NCI-H1436 treated with DMSO at 0.1 percent for 48 hours (cell line): ENCODE measurements at places on chromosomes 2 and 18.
A peak's percentile ranks its signal among the peaks of the same experiment; 100 is the strongest.

DNA sequence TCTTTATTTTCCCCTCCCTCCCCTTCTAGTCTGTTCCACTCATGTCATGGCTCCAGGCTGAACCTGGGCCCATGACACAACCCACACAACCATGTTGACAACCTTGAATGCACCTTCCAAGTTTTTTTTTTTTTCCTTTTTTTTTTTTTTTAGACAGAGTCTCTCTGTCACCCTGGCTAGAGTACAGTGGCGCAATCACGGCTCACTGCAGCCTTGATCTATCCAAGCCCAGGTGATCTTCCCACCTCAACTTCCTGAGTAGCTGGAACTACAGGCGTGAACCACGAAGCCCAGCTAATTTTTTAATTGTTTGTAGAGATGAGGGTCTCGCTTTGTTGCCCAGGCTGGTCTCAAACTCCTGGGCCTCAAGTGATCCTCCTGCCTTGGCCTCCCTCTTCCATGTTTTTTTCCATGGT, 21.9 kb upstream of the ROCK2 start:
- no peak for DNase-seq

- DNase-seq: no peak
These were observed 22.2 kb downstream of the SNORC start for GRCh38 chr2:232892221-232892620.

GRCh38 chr2:10646153-10646552, 43.6 kb downstream of the NOL10 start:
- no peak for DNase-seq

DNA sequence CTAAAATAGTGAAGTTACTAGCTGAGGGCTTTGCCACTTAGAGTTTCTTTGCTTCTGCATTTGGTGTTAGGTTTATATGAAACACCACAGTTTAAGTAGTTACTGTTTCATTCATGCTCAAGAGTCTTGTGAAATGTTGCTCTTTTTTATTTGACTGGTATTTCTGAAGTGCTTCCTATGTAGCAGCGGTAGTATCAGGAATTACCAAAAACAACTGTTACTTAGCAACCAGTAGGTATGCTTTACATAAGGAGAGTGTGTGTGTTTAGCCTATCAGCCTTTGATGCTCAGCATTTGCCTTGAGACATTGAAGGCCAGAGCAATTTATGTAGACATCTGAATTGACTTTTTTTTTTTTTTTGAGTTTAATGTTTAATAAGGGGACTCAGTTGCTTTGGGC, 3.6 kb downstream of the DIS3L2 start:
- no peak for DNase-seq

DNA sequence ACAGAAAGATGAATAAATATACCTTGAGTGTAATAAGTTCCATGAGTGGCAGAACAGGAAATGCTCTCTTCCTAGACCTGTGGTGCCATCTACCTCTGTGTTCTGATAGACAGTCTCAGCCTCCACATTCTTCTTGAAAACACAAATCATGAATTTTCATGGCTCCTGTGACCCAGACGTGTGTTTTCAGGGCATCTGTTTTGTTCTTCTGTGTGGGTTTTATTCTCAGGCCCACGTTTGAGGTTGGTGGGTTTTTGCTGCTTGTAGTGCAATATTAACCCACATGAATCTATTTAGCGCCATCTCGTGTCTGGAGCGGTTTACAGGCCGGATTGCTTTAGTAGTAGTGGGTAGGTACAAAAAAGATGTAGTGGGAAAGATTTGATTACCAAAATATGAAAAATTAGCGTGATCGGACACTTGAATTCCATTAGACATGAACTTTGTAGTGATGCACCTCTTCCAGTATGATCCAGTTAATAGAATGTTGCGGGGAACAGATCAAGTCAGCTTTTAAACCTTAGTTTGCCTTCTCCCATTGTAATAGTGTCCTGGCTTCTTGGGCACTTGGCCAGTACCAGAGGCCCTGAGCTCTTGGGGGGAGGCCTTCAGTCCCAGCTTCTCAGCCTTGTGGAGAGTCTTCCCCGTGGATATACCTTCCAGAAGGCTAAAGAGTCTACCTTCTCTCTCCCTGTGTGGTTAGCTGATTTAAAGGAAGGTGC, 256.5 kb downstream of the TPGS2 start:
- no peak for DNase-seq

DNA sequence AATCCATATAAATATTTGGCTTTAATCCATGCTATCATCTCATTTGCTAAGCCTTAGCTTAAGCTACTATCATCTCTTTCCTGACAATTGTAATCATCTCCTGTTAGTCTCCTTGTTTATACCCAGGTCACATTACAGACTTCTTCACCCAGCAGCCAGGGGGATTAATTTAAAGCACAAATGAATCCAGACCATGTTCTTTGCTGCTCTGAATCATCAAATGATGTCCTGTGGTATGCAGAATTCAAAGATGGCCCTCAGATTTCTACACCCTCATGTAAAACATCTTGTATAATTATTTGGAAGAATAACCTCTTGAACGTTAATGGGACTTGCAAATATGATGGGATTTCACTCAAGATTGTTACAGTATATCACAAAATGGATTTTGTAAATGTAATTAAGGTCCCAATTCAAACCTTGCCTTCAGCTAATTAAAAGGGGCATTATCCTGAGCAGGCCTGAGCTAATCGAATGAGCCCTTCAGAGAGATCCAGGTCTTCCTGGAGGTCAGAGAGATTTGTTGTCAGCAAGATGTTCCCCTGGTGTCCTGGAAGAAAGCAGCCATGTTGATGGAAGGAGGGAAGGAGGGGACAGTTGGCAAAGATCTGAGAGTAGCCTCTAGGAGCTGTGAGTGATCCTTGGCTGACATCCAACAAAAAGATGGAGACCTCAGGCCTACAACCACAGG, 241.1 kb upstream of the MMADHC start:
- no peak for DNase-seq

DNA sequence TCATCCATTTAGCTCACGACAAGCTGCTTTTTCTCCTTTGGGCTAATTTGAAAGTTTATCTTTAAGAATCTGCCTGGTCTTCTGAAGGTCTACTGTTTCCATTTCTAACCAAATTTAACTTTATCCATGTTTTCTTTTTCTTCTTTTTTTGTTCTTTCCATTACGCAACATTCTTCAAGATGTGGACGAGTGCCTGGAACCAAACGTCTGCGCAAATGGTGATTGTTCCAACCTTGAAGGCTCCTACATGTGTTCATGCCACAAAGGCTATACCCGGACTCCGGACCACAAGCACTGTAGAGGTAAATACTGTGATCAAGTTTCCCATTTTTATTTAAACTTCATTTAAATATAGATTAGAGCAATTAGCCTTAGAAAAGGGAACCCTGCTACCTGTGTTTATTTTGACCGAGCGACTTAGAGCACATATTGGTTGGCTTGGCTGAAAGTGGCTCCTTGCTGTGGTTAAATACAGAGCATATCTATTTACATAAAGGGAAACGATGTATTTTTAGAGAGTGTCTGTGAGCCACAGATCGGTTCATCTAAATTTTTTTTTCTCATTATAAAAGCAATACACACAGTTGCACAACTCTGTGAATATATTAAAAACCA, 183.4 kb upstream of the RASGRP3 start:
- no peak for DNase-seq

- DNase-seq: no peak
These were observed 67.3 kb downstream of the ACKR3 start for GRCh38 chr2:236636714-236637470.

GRCh38 chr2:178025551-178026185, 46.9 kb downstream of the PDE11A start:
- DNase-seq: no peak

GRCh38 chr2:212843409-212844199, 305.0 kb upstream of the ERBB4 start:
- no peak for DNase-seq

DNA sequence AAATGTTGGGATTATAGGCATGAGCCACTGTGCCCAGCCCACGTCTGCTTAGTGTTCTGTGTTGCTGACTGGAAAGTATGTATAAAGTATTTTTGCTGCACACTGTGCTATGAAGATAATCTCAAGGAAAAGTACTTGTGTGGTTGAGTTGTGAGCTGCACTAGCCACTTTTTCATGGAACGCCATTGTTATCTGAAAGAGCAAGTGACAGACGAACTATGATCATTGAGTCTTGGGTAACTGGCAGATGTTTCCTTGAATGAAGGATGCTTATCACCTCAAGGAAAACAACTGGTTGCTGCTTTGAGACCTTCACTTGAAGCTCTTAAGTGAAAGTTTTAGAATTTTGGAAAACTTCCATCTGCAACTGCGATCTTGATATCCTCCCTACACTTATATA, 82.2 kb upstream of the KCTD1 start:
- no peak for DNase-seq

- no peak for DNase-seq
These were observed 227.9 kb upstream of the SPRED2 start for GRCh38 chr2:65660340-65660739.

DNA sequence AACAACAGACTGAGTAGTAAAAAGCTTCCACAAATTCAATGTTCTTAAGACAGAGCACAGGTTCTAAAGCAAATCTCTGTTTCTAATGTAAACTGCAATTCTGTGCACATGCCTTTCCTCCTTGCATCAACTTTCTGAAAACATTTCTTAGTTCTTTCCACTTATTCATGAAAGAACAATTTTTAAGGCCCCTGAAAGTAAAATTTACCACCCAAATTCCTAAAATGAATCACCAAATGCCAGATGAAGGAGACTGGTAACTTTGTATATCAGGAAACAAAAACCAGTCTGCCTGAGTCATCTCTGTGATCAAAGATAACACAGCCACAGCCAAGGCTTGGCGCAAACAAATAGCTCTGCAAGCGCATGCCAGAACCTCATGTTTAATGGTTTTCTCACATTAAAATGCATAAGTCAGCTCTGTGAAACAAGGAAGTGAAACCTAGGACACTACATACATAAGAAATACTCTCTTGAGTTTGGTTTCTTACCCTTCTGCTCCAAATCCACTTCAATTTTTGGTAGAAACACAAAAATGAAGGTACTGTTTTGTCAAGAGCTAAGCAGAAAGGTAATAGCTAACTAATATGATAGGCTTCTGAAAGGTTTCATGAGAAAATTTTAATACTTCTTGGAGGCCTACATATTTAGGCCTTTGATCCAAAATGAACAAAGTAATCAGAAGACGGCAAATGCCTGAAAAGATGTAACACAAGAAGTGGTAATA, 169.4 kb downstream of the THADA start:
- no peak for DNase-seq

DNA sequence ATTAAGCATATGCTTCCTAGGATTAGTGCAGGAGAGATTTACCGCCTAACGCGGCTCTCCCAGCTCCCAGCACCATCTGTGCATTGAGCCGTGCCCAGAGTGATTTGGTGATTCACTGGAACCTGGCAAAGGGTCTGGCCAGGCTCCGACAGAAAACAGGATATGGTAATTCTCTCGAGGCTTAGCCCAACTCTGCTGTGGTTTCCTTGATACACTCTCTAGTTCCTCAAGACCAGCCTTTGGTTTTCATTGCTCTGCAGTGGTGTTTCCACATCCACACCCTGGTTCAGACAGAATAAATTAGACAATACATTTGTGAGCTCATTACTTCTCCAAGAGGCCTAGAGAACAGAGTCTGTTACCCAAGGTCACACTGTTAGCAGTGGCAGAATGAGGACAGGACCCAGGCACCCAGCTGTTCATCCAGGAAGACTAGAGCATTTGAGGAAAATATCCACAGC, 23.0 kb upstream of the SMAD2 start:
- no peak for DNase-seq

DNA sequence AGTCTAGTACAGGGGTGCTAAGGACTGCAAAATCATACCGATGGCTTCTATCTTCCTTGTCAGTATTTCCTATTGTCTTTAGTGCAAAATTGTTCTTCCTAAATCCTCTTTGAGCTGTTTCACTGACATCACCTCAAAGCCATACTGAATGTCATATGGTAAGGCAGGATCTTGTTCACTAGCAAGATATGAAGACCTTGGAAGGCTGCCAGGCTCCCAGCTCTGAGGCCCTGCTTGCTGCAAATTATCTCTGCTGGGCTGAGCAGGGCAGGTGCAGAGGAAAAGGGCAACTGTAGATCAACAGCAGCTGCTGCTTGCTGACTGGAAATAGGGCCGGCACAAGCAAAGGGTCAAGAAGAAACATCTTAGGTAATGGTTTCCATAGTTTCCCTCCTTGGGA, 58.2 kb downstream of the PMAIP1 start:
- peak; percentile 86 for DNase-seq

- no peak for DNase-seq
These were observed 34.0 kb downstream of the SH3RF3 start for GRCh38 chr2:109162999-109163398.

GRCh38 chr2:36800381-36800780, 103.9 kb downstream of the VIT start:
- no peak for DNase-seq

- DNase-seq: no peak
These were observed 47.9 kb downstream of the EML6 start for GRCh38 chr2:54771166-54771885.

GRCh38 chr2:215794829-215795546, 218.4 kb downstream of the MREG start:
- no peak for DNase-seq

DNA sequence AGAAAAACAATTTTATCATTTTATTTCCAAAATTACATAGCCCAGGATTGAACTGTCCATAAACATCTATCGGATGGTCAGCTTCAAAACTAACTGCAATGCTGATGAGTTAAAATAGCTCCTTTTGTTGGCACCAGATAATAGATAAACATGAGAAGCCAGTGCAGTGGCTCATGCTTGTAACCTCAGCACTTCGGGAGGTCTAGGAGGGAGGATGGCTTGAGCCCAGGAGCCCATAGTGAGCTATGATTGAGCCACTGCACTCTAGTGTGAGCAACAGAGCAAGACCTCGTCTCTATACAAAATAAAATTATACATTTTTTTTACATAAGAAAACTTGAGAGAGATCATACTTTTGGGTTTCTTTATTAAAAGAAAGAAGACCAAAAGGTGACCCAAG, 34.6 kb upstream of the IMPA2 start:
- DNase-seq: no peak

DNA sequence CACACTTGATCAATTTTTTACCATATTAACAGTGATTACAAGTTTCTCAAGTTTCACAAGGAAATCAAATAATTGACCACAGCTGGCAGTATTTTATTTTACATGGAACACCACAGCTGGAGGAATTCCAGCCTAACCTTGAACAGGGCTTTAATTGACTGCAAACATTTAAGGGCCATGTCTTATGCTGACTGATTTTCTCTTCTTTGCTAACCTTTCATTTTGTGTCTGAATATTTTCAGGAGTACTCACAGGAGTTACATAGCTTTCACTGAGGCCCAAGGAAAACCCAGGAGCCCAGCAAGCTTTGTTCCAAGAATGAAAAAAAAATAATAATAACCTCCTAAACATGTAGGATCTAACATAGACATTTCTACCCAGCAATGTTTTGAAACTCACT, 49.6 kb downstream of the FRZB start:
- DNase-seq: no peak

- no peak for DNase-seq
These were observed 6.0 kb upstream of the MROH2A start for GRCh38 chr2:233772153-233772552.

DNA sequence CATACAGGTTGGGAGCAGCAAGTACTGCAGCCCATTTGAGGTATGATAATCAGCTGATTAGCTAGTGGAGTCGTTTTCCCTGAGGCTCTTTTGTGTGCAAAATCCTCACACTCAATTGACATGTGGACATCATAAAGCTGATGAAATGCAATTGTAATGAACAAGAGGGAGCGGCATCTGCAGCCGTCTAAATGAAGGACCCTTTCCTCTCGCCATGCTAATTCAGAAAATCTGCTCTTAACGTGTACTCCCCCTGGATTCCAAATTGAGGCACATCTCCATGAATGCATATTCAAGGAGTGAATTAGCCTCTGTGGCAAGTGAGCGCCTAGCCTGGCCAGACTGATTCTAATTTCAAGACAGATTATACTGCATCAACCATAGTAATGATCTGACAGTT, 260.9 kb upstream of the ATP5MC3 start:
- no peak for DNase-seq

GRCh38 chr2:101361522-101361921, 25.8 kb downstream of the CREG2 start:
- no peak for DNase-seq
